ENCODE measurements at places on chromosomes 7 and 10.
A peak's percentile ranks its signal among the peaks of the same experiment; 100 is the strongest.

DNA sequence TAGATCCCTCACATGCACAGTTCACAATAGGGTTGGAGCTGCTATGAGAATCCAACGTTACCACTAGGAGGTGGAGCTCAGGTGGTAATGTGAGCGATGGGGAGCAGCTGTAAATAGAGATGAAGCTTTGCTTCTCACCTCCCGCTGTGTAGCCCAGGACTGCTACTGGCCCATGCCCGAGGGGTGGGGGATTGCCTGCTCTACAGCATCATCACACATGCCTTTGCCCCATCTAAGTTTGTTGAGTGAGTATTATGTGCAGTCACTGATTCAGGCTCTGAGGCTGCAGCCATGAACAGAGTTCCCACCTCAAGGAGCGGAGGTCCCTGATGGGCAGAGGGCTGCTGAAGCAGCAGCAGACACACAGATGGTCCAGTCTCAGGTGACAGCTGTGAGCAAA lies 94.1 kb downstream of the CHST15 start:
- ATAC-seq: no peak

DNA sequence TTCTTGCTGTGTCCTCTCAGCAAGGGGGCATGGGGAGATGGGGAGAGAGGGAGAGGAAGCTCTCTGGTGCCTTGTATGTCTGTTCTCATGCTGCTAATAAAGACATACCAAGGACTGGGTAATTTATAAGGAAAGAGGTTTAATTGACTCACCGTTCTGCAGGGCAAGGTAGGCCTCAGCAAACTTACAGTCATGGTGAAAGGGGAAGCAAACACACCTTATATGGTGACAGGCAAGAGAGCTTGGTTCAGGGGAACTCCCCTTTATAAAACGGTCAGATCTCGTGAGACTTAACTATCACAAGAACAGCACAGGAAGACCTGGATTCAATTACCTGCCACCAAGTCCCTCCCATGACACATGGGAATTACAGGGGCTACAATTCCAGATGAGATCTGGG lies 464.7 kb upstream of the CELF2 start:
- peak; percentile 51 for ATAC-seq

GRCh38 chr7:29957521-29958310 lies 31.9 kb downstream of the SCRN1 start:
- no peak for ATAC-seq

DNA sequence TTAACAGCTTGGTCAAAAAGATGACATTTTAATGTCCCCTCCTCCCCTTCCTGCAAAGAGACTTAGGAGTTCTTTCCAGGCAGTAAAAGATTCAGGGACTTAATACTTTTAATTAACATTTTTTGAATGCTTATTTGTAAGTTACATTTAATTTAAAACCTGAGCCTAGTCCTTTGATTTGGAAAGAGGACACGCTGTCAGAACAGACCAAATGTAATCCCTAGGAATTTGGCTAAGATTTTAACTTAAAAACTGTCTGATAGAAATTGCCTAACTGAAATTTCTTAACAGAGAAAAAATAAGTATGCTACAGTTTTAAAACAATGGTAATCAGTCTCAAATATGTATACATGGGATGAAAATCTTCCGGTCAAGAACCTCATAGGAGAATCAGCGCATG lies 98.5 kb downstream of the NRP1 start:
- ATAC-seq: no peak

DNA sequence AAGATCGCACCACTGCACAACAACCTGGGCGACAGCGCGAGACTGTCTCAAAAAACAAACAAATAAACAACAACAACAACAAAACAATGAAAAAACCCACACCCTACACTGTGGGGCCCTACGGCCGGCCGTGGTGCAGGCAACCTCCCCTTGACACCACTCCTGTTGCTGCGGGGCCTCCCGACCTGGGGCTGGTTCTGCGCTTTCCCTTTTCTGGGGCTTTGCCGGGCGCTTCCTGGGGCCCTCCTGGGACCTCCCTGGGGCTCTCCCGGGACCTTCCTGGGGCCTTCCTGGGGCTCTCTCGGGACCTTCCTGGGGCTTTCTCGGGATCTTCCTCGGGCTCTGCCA lies 46.6 kb downstream of the INSIG1 start:
- peak; percentile 18 for ATAC-seq

DNA sequence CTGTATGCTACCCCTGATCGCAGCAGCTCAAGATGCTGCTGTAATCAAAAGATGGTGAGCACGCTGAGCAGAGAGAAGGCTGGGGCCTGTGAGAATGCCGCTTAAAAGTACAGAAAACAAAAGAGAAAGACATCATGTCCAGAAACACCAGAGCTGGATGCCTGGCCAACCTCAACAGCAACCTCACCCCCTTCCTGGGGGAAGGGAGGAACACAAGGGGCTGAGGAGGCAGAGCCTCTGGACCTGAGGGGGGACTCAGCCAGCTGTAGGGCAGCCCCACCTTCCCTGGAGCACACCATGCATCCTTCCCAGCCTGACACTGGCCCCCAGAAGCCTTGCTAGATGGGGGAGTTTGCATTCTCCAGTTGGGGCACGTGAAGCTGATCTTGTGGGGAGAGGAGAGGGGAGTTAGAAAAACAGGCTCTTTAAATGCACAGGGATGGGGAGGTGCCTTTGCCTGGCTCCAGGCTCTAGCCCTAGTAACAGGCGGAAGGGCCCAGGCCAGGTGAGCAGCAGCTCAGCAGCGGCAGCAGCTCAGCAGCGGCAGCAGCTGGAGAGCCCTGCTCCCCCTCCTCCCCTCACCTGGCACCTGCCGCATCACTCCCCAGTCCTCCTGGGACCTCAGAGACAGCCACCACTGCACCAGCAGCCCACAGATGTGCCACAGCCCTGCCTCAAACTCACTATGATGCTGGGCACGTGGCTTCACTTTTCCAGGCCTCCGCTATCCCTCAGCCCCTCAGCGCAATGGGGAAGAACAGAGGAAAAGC lies 156.3 kb downstream of the NEURL1 start:
- no peak for ATAC-seq

DNA sequence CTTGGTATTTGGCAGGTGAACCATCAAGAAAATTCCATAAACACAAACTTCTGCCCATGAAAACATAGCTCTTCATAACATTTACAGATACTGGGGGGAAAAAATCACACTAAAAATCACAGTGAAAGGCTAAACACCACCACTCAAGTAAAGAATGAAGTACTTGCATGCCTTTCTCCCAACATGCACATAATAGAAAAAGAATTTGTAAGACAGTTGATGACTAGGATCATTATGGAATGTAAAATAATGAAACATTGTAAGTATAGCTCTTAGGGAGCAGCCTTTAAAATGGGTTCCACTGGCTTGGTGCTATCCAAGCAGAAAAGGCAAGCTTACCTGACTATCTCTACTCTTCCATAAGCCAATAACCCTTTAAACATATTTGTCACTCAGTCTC lies 299.9 kb upstream of the LRRN3 start:
- no peak for ATAC-seq

GRCh38 chr10:11209830-11210181 lies 192.1 kb downstream of the CELF2 start:
- no peak for ATAC-seq

- no peak for ATAC-seq
Measured at GRCh38 chr10:108544500-108545120, 1378.7 kb downstream of the XPNPEP1 start.

DNA sequence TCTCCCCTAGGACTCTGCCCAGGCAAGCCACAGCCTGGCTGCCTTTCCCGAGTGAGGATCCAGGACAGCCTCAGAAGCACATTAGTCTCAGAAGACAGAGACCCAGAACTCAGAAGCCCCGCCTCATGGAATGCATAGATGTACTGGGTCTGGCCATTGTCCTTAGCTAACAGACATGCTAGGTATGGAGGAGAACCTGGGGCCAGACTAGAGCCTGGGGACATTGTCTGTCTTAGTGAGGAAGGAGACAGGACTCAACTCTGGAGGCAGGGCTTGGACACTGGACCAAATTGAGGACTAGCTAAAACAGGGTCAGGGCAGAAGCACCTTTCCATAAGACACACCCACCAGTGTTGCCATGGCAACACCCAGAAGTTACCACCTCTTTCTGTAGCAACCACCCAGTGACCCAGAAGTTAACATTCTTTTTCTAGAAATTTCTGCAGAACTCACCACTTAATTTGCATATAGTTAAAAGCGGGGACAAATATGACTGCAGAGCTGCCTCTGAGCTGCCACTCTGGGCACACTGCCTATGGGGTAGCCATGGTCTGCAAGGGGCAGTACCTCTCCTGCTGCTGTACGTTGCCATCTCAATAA lies 27.5 kb downstream of the TLX1 start:
- ATAC-seq: peak; percentile 28

DNA sequence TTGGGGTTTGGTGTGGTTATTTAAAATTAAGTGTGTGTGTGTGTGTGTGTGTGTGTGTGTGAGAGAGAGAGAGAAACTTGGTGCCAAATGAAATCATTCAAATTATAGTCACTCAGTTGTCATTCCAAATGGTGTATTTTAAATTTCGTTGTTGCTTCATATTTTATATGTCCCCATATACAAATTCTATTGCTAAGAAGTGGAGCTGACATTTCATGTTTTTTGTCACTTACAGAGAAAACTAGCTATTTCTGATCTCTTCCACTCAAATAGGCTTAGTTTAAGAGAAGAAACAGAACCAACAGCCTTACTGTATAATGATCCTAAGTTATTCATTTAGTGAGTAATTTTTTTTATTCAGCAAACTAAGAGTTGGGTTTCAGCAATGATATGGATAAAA lies 42.3 kb downstream of the CHRM2 start:
- ATAC-seq: no peak

GRCh38 chr7:65269150-65269856 lies 104.4 kb upstream of the ZNF92 start:
- peak; percentile 62 for ATAC-seq

DNA sequence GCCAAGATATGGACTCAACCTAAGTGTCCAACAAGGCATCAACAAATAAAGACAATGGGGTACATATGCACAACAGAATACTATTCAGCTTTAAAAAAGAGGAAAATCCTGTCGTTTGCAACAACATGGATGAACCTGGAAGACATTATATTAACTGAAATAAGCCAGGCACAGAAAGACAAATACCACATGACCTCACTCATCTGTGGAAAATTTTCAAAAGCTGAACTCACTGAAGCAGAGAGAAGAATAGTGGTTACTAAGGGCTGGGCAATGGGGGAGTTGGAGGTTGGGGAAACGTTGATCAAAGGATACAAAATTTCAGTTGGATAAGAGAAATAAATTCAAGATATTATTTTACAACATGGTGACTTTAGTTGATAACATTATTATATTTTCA lies 221.4 kb upstream of the PITRM1 start:
- ATAC-seq: no peak

DNA sequence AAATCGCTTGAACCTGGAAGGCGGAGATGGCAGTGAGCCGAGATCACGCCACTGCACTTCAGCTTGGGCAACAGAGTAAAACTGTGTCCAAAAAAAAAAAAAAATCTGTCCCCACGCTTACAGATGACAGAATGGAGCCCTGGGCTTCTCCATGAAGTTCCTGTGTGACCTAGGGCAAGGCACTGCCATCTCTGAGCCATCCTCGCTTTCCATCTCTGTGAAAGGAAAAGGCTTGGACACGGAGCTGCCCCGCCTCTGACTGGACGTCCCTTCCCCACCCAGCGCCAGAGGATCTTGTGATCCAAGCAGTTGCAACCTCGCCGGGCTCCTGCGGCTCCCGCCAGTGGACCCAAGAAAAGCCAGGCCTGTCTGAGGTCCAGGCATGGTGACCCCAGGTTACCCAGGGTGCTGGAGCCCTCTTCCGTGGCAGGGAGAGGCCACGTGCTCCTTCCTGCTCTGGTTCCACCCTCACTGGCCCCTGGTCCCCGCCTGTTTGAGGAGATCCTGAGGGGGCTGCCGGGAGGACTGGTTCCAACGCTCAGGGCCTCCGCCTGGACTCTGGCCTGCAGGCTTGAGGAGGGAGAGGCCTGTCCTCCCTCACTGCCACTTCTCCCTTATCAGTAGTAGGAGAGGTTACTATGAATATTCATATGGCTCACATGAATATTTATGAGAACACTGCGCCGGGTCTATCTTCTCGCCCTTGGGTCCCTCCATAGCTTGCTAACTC lies 25.6 kb upstream of the ELFN1 start:
- no peak for ATAC-seq

GRCh38 chr10:44011603-44011981 lies 362.9 kb upstream of the ZNF32 start:
- no peak for ATAC-seq

DNA sequence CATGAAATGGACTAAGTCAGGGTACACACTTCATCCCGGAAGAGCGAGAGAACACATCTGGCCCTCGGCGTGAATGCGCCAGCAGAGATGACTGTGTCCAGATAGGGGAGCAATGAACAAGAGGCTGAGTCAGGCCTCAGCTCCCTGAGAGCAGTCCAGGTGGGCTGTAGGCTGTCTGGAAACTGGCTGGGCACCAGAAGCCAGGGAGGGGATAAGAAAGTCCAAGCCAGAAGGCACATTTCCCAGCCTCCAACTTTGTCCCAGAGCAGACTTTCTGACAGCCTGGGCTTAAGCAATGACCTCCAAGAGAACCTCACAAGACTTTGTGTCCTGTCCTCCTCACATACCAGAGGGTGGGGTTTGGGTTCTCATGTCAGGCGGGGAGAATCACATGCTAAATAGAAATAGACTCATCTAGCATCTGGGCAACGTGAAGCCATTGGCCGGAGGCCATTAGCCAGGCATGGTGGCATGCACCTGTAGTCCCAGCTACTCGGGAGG lies 157.2 kb downstream of the ARHGAP12 start:
- ATAC-seq: no peak

- ATAC-seq: no peak
Measured at GRCh38 chr10:124143721-124144120, 50.3 kb upstream of the CHST15 start.

GRCh38 chr7:2777898-2778535 lies 66.1 kb downstream of the GNA12 start:
- ATAC-seq: no peak

DNA sequence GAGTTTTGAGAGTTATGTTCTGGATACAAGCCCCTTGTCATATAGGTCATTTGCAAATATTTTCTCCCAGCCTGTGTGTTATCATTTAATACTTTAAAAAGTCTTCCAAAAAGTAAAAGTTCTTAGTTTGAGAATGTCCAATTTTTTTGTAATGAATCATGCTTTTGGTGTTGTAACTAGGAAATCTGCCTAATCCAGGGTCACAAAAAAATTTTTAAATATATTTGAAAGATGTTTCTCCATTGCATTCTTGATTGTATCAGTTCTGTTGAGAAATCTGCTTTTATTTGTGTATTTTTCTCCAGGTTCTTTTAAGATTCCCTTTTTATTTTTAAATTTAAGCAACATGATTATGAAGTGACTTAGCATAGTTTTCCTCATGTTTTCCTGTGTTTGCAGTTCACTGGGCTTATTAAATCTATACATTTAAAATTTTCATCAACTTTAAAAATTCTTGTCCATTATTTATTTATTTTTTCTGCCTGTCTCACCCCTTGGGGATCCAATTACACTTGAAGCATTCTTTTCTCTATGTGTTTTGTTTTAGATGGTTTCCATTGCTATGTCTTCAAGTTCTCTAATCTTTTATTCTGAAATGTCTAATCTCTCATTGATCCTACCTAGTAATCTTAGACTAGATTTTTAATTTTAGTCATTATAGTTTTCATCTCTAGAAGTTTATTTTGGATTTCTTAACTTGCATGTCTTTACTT lies 47.0 kb downstream of the CCDC71L start:
- ATAC-seq: no peak

- no peak for ATAC-seq
Measured at GRCh38 chr7:111183321-111183720, 92.4 kb downstream of the LRRN3 start.

- peak; percentile 93 for ATAC-seq
Measured at GRCh38 chr7:30330134-30331111, 46.0 kb downstream of the ZNRF2 start.
